Choroid plexus epithelial cell (primary cell): ENCODE measurements at places on chromosomes 1 and 21.

DNA sequence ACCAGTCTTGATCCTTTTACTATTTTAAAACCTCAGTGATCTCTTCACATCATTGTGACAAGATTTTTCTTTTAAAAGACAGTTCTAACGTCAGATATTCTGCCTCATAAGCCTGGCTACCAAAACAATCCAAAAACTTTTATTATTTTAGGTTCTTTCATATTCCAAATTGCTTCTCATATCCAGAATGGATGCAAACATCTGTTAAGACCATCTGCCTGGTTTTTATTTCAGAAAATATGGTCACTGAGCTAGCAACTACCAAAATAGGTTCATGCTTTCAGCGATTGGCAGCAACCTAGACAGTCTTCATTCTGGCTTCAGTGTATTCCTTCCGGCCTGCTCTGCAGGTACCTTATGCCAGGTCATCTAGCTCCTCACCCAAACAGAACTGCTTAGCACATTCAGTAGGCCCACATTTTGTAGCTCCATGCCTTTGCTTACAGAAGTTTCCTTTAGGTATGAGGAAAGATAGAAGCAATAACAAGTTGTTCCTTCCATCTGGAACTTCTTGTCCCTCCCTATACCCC, 59.0 kb upstream of the CACYBP start:
- DNase-seq = no peak

DNA sequence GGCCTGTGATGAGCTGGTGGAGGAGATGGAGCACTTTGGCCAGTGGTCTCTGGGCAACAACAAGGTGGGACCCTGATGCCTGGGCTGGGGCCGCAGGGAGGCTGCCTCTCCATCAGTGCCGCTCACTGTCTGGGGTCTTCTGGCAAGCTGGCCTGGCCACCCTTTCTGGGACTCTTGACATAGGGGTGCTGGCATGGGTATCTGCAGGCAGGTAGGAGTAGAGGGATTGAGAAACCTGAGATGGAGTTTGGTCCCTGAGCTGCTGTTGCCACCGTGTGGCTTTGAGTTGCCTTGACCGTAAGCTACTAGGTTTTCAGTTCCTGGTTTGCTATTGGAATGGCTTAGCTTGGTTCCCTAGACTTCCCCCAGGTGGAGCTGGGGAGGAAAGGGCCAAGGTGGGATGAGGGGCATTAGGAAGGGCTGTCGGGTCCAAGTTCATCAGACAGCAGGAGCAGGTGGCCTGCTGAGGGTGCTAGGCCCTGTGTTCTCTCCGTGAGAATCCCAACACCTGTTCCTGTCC, 13.2 kb upstream of the MFN2 start:
- DNase-seq = peak; percentile 68

GRCh38 chr1:206482611-206483010, 12.3 kb downstream of the IKBKE start:
- no peak for DNase-seq

- DNase-seq = no peak
These were observed 669 bp upstream of the ARL8A start for GRCh38 chr1:202145068-202145743.

- DNase-seq = no peak
These were observed 71.9 kb downstream of the SCCPDH start for GRCh38 chr1:246795906-246796694.

DNA sequence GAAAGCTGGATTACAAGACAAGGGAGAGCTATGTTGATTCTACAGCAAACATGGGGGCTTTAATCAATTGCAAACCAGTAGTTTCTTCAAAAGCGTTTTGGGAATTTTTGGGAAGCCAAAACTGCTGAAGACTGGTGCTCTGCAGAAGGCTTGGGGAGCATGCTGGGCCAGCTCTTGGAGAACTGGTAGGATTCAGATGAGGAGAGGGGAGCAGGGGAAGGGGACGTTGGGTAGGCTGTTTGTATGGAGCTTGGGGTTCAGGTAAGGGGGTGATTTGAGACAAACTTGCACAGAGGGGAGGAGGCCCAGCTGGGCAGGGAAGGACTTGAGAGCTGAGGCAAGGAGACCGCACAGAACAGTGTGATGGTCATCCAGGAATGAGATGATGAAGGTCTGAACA, 2.6 kb upstream of the MYOG start:
- DNase-seq = no peak

- no peak for DNase-seq
These were observed 18.8 kb downstream of the TNFRSF25 start for GRCh38 chr1:6447016-6447817.

DNA sequence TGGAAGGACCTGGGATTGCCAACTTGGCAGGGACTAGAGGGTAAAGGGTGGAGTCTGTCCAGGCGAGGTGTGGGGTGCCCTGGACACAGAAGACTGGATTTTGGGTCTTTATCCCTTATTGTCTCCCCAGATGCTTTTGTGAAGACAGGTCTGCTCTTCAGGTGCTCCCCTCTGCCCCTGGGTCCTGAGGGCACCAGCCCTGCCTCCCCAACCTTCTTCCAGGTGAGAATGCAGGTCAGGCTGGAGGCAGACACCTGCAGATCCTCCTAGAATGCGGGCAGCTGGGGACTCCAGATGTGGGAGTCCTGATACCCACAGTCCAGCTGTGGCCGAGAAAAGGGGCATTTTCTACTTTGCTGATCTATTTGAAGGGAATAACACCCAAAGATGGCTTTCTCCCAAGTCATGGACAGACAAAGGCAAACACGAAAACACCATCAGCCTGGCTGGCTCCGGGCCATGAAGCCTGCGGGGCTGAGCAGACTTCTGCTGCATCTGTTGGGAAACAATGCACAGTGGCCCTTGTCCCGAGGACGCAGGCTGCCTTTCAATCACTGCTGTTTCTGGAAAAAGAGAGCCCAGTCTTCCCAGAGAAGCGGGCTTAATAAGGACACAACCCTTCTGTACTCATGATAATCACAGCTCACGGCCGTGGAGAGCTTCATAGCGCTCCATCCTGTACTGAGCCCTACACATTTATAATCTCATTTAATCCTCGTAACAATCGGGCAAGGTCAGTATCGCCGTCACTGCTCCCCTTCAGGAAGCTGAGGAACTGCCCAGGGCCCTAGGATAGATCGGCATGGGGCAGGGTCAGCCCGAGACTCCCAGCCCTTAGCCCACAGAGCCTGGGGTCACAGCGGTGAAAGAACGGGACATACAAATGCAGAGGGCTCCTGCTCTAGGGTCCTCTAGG, 62.0 kb upstream of the ABCG1 start:
- DNase-seq = peak; percentile 22

- DNase-seq = peak; percentile 13
These were observed 87.4 kb downstream of the UBR4 start for GRCh38 chr1:19122668-19123067.

DNA sequence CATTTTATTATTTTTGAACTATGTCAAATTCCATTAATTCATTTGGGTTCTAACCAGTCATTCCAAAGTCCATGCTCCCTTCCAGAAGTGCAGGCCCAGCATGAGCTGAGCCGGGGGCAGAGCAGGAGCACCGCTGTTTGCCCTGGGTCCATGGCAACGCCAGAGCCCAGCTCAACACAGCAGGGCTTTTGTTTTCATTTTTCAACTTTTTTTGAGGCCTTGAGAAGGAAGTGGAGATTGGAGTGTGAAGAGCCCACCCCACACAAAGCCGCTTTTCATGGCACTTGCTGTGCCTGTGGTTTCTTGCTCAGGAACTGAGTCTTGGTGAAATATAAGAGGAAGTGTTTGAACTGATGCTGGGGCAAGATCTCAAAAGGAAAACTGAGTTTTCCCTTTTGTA, 13.2 kb upstream of the PRMT2 start:
- peak; percentile 90 for DNase-seq

DNA sequence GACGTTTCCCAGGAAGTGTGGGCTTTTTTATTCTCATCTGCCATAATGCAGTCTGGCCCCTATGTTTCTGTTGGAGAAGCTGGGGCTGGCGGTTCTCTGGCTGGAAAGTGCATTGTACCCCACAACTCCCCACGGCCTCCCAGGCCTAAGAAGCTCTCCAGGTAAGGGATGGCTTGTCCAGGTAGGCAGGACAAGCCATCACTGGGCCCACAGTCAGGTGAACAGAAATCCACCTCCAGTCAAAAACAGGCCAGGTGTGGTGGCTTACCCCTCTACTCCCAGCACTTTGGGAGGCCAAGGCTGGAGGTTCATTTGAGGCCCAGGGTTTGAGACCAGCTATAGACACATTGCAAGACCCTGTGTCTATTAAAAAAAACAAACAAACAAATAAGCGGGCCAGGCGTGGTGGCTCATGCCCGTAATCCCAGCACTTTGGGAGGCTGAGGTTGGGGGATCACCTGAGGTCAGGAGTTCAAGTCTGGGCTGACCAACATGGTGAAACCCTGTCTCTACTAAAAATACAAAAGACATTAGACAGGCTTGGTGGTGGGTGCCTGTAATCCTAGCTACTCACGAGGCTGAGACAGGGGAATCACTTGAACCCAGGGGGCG, 3.1 kb upstream of the WNT9A start:
- DNase-seq = no peak

GRCh38 chr1:191206513-191207207, 729.0 kb upstream of the BRINP3 start:
- DNase-seq = peak; percentile 8

DNA sequence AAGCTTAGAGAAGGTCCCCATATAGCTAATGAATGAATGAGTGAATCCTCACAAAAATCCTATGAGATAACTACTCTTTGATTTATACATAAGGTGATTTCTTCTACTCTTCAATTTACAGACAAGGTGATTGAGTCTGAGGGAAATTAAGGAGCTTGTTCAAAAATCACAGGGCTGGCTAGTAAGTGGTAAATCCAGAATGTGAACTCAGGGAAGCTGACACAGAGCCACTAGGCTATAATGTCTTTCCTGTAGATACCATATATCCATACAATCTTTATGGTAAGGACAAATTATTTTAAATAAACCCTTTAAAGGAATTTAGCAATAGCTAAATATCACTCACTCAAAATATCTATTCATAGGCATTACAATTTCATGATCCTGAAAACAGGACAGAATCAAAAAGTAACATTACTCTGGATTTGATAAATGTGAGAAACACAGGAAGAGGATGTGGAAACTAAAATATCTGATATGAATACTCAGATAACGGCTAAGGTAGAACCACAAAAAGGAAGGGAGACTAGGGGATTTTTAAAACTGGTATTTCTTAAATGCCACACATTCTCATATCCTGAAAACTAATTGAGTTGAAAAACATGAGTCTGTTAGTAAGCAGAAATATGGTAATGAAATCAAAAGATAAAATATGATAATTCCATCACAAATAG, 108.2 kb downstream of the NBPF12 start:
- DNase-seq = no peak

DNA sequence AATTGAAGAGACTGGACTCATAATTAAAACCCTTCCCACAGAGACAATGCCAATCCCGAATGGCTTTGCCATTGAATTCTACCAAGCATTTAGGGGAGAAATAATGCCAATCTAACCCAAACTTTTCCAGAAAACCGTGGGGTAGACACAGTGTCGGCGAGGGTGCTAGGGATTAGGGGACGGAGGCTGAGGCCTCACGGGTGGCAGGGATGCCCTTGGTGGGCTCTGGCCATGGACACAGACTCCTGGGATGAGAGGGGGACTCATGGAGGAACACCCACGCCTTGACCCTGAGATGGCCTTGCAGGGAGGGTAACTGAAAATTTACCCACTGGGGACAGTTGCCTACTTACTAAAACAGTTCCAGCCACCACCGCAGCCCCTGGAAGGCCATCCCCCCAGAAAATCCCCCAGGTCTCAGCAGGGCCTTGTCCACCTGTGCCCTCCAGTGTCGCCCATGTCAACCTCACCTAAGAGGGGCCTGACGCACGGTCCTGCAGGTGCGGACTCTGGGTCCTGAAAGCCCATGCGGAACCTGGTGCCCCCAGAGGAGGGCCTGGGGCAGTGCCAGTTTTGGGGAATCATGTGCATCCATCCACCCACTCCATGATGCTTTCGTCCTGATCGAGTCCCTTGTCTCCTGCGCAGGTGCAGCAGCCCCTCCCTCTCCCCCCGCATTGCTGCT, 1.9 kb downstream of the KRTAP10-5 start:
- no peak for DNase-seq

GRCh38 chr1:215417122-215417521, 150.0 kb upstream of the KCTD3 start:
- DNase-seq = no peak

- no peak for DNase-seq
These were observed 49.9 kb downstream of the TRPM2 start for GRCh38 chr21:44403106-44404020.

GRCh38 chr1:61119085-61119484, 36.7 kb downstream of the NFIA start:
- no peak for DNase-seq

- DNase-seq = no peak
These were observed 8.1 kb upstream of the SLX9 start for GRCh38 chr21:44931501-44932407.

- DNase-seq = no peak
These were observed 791 bp downstream of the USP24 start for GRCh38 chr1:55214212-55214933.

- no peak for DNase-seq
These were observed 160.2 kb downstream of the DHRS3 start for GRCh38 chr1:12457771-12458170.

- DNase-seq = no peak
These were observed 93.4 kb upstream of the KCNE2 start for GRCh38 chr21:34270411-34270810.

- DNase-seq = no peak
These were observed 84.8 kb downstream of the NR5A2 start for GRCh38 chr1:200112290-200112689.

DNA sequence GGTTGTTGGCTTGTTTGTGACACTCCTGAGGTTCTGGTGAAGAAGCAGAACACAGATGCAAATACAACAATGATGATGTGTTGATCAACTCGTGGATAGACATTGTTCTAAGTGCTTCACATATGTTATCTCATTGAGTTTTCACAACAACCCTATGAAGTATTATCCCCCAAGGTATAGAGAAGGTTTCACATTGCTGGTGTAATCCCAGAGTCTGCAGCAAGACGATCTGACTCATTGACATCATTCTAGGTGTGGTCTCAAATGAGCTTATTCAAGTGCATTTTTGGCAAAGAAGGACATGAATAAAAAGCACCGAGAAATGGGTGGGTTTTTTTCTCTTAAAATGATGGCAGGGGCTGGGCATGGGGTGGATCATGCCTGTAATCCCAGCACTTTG, 64.1 kb upstream of the SCAF4 start:
- no peak for DNase-seq

DNA sequence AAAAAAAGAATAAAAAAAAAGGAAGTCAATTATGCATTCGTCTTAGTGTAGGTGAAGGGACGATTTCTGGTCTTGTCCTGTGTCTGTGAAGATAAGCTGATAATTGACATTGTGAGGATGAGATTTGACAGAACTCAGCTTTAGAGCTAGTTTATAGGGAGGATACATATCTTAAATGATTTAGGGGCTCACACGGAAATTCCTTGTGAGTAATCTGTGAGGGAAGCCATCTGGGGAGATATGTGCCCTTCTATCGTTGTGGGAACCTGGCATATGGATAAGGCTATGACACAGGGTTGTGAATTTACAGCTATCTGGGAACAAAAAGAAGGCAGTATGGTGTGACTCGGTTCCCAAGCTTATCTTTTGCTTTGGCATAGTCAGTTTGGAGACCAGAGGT, 71.1 kb downstream of the RABGAP1L start:
- DNase-seq = no peak
